Kidney capillary endothelial cell (primary cell): ENCODE measurements at places on chromosomes 4 and X.
A peak's percentile ranks its signal among the peaks of the same experiment; 100 is the strongest.

- DNase-seq: no peak
Measured at GRCh38 chr4:139443661-139444060, 10.3 kb upstream of the RAB33B start.

DNA sequence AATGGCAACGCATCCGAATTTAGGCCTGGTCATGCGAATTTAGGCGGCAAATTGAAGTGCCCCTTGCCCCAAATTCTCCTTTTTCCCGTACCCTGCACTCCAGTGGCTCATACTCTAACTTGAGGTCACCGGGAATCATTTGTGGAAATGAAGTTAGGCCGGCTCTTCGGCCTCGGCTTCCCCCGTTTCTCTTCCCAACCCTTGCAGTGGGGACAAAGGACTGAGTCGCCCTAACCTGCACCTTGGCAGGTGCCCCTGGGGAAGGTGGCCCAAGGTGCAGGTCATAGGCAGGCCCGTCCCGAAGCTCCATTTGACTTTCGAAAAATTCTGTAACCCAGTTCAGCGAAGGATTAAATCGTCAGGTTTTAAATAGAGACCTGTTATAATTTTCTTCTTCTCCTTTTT, 811 bp downstream of the SRD5A3 start:
- DNase-seq: no peak

GRCh38 chr4:7828793-7829301, 110.8 kb downstream of the AFAP1 start:
- DNase-seq: no peak

DNA sequence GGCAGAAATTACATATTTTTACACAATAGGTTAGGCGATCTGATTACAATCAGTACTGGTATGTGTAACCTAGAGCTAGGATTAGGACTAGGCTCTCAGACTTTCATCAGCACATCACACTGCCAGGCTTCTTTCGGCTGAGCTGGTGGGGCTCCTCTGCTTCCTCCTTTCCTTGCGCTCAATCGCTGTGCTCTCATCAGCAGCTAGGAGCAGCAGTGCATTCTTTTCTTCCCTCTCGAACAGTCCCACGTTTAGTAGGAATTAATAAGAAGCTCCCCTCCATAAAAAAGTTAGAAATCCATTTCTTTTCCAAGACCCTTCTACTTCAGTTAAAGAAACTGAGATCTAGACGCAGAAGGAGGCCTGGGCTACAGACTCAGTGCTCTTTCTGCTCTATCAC, 350.4 kb downstream of the SPRY1 start:
- no peak for DNase-seq

- no peak for DNase-seq
Measured at GRCh38 chrX:40531056-40531826, 49.5 kb upstream of the ATP6AP2 start.

- no peak for DNase-seq
Measured at GRCh38 chr4:160562661-160563060, 1459.8 kb downstream of the RAPGEF2 start.

- DNase-seq: no peak
Measured at GRCh38 chr4:62057031-62057430, 856.9 kb downstream of the ADGRL3 start.

- no peak for DNase-seq
Measured at GRCh38 chr4:675980-676870, 1.9 kb downstream of the MYL5 start.

GRCh38 chr4:77052352-77052751, 23.4 kb downstream of the CCNI start:
- DNase-seq: peak; percentile 47

DNA sequence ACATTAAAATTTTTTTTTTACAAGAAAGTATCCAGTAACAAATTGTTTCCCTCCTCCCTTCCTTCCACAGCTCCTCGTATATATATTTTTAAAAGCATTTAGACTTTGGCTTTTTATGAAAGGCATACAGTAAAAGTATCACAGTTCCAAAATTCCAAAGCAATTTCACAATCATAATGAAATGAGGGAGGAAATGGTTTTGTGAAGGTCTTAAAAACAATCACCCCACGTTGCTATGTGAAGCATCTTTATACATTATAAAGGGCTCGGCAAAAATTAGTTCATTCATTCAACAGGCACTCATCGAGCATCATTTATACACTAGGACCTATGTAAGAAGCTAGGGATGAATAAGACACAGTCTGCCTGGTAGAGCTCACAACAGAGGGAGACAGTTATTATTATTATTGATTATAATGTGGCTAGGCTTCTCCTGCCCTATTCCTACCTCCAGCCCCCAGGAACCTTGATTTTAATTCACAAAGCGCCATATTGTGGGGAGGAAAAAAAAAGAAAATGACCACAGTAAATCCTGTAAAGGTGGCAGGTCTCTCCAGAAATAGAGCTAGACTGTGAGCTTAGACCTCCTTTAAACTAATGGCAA, 239.9 kb downstream of the MAML3 start:
- no peak for DNase-seq

- peak; percentile 47 for DNase-seq
Measured at GRCh38 chrX:68932611-68933010, 103.8 kb downstream of the EFNB1 start.

DNA sequence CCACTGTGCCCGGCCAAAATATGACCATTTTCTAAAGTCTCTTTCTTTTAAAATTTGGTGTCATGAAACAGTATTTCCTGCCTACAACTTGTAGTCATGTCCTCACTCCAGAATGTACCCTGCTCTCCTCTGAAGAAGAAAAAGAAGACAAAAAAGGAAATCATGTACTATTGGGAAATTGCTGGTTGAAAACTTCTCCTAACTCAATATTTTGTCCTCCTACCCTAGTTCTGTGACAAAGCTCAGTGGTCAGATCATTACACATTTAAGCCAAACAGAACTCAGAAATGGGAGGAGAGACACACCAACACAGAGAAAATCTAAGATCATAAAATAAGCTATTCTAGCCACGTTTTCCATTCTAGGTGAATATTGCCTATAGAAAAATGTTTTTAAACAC, 127.7 kb downstream of the IRF2 start:
- no peak for DNase-seq

- DNase-seq: no peak
Measured at GRCh38 chrX:143635915-143636314, at the start of gene SLITRK4. Gene SLITRK4, minus strand, starts transcription at chrX:143636101. Its CDS starts 4,993 bp downstream, at chrX:143631108.

GRCh38 chrX:97471071-97471470, 587.4 kb downstream of the RPA4 start:
- no peak for DNase-seq

- DNase-seq: peak; percentile 9
Measured at GRCh38 chrX:23008431-23009099, 8.8 kb downstream of the DDX53 start.

GRCh38 chr4:148027201-148027600, 295.3 kb downstream of the ARHGAP10 start:
- no peak for DNase-seq

GRCh38 chr4:178347111-178347510, 904.9 kb upstream of the AGA start:
- no peak for DNase-seq

DNA sequence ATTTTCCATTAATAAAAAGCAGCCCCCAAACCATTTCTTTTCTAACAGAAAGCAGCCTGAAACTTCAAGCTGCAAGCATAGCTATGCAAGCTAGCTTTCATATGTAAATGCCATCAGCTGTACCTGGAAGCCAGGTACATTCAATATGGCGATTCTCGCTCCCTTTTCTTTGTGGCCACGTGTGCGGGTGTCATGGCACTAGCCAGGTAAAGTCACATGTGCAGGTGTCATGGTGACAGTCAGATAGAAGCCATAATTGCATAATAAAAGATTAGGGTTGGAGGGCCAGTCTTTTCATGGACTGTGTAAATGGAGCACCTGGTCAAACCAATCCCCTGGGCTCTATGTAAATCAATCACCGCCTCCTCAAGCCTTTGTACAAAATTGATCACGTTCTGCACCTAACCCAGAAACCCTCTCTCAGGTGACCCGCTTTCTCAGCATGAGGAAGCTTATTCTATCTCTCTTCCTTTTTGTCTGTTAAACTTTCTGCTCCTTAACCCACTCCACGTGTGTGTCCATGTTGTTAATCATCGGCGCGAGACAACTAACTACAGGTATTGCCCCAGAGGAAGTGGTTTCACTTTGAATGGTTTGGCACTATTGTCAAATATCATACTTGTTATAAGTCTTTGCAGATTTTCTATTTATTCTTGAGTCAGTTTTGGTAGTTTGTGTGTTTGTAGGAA, 18.0 kb upstream of the RHOXF2 start:
- no peak for DNase-seq

DNA sequence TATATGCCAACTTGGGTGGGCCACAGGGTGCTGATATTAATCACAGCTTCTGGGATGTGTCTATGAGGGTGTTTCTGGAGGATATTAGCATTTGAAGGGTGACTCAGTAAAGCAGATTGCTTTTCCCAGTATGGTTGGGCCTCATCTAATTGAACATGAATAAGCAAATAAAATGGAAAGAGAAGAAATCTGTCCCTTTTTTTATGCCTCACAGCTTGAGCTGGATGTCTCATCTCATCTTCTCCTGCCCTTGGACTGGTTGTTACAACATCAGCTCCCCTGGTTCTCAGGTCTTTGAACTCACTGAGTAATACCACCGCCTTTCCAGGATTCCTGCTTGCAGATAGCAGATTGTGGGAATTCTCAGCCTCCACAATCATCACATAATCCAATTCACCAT, 1149.2 kb downstream of the PCDH18 start:
- DNase-seq: no peak

DNA sequence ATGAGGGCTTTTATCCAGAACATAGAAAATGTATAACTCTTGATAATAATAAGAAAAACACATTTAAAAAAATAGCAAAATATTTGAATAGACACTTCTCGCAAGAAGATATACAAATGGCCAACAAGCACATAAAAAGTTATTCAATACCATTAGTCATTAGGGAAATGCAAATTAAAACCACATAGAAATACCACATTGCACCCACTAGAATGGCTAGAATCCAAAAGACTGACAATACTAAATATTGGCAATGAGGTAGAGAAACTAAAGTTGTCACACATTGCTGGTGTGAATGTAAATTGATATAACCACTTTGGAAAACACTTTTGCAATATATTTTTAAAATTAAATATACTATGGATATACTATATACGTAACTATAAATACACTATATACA, 754.3 kb upstream of the MAGEB2 start:
- no peak for DNase-seq

DNA sequence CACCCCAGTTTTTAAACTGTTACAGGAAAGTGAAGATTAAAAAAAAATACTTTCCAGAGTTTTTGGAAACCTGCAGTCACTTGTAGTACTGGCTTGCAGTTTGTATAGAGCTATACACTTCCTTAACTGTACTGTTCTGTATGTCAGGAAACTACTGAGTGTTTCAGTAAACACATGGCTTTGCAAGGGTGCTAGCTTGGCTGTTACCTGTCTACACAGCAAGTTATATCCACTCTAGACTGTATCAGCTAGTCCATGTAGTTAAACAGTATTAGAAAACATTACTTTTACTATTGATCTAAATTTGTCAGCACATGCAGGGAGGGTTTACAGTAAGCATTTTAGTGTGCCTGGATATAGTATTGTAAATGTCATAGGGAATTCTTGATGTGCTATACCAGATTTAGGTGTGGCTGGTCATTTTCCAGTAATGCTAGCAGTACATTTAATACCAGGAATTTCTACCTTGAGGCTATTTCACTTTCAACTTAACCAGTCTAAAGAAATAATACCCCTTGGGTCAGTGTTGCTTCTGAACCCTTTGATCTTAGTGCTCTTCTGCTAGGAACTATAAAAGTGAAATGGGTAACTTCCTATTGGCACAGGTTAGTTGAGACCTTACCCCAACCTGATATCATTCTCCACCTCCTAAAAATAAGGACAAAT, 192.3 kb upstream of the ANKRD50 start:
- DNase-seq: no peak

GRCh38 chrX:106791495-106791894, 11.0 kb upstream of the TBC1D8B start:
- DNase-seq: no peak
